Stimulated activated CD4-positive, alpha-beta T cell treated with anti-CD3 and anti-CD28 coated beads, Interleukin-1b, Interleukin-23, amount 100 ng/mL, for 24 hours (primary cell): ENCODE measurements at places on chromosomes 16 and 17.

- no peak for DNase-seq
These were observed 3.3 kb upstream of the NOTUM start for GRCh38 chr17:81964081-81964849.

DNA sequence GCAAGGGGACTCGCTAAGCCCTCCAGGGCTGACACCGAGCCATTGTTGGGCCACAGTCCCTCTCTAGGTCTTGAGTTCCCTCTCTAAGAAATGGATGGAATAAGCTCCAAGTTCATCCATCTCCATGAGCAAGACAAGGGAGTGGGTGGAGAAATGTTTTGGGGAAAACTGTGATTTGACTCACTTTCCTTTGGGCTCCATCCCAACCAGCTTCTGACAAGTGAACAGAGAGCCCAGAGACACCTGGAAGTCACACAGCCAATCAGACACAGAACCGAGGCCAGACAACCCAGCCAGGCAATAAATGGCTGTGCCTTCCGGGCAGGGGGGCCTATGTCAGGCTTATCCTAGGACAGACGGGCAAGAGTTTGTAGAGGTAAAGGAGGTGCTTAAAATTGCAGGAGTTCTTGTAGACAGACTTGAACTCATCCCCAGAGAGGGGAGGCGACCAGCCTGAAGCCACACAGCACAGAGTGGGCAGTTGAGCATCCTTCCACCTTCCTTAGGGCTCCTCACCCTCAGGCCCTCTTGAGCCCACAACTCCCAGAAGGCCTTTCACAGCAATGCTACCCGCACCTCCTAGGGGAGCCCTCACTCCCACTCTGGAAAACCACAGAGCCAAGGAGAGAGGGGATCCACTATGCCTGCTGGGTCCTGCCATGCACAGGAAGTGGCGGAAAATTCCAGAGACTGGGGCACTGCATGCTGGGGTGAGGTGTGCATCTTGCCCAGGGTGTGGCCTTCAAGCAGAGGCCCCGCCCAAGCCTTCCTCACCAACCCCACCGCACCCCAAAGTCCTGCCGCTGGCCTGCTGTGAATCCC is 9.5 kb upstream of the FAM83G start:
- no peak for DNase-seq

GRCh38 chr17:66441101-66441661 is 138.8 kb downstream of the PRKCA start:
- DNase-seq = no peak

GRCh38 chr17:78375401-78376151 is 2.9 kb upstream of the PGS1 start:
- no peak for DNase-seq

- DNase-seq = no peak
These were observed 454.8 kb upstream of the CDH11 start for GRCh38 chr16:65576631-65577030.

GRCh38 chr17:73324160-73324475 is 12.3 kb upstream of the CDC42EP4 start:
- no peak for DNase-seq

DNA sequence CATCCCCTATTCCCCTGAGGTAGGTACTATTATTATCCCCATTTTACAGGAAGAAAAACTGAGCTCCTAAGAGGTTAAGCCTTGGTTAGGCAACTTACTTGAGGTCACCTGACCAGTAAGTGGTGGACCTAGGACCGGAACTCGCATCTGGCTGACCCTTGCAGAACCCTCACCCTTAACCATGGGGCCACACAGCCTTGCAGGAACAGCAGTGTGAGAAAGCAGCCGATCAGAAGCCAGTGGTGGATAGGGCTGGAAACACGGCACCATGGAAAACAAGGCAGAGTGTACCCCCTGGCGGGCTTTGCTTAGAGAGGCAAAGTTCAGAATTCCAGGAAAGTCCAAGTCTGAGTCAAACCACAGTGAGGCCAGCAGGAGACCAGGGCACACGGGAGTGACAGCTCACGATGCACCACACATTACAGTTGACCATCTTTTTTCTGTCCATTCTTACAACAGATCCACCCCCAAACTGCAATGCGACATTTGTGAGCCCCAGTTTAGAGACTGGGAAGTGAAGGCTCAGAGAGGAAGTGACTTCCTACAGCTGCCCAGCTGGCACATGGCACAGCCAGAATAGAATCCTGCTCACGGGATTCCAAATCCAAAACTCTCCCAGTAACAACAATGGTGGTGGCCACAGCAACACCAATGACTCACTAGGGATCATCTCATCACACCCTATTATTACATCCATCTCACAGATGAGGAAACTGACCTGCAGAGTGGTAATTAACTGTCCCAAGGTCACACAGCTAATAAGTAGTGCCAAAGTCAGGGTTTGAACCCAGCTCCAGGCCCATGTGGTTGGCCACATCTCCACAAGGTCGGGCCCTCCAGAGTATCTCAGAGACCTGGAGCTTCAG is 20.3 kb downstream of the KIFC3 start:
- no peak for DNase-seq

GRCh38 chr16:22320572-22321339 is 23.5 kb downstream of the POLR3E start:
- DNase-seq = no peak

GRCh38 chr17:40068129-40068581 is 5.4 kb downstream of the THRA start:
- no peak for DNase-seq

- no peak for DNase-seq
These were observed 27.5 kb downstream of the GGA2 start for GRCh38 chr16:23482778-23483177.

- DNase-seq = no peak
These were observed 202.9 kb upstream of the IRX3 start for GRCh38 chr16:54489225-54490111.

DNA sequence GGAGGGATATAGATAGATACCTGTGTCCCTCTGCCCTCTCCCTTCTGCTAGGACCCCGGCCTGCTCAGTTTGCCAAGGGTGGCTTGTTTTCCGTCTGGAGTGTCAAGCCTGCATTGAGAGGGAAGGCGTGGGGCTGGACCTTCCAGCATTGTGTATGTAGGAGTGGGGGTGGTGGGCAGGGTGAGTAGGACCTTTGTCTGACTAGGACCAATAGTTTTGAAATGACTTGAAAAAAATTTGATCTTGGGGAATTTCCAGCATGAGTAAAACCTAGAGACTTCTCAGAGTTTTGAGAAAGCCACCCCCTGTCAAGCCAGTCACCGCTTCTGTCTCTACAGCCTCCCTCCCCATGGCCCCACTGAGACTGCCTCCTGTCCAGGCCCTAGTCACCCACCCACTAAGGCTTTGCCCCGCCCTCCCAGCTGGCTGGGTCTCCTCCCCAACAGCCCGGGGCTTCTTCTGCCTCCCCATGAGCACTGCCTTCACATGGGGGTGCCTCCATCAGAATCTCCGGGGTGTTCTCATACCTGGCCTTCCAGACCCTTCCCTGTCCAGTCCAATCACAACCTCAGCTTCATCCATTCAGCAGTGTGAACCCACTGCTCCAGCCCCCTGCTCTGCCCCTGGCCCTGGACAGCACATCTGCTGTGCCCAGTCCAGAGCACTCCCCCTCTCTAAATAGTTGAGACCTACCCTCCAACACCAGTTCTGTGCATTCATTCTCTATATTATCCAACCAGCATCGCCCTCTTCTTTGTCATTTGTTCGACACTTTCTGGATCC is 207.0 kb downstream of the MSI2 start:
- DNase-seq = peak; percentile 87

DNA sequence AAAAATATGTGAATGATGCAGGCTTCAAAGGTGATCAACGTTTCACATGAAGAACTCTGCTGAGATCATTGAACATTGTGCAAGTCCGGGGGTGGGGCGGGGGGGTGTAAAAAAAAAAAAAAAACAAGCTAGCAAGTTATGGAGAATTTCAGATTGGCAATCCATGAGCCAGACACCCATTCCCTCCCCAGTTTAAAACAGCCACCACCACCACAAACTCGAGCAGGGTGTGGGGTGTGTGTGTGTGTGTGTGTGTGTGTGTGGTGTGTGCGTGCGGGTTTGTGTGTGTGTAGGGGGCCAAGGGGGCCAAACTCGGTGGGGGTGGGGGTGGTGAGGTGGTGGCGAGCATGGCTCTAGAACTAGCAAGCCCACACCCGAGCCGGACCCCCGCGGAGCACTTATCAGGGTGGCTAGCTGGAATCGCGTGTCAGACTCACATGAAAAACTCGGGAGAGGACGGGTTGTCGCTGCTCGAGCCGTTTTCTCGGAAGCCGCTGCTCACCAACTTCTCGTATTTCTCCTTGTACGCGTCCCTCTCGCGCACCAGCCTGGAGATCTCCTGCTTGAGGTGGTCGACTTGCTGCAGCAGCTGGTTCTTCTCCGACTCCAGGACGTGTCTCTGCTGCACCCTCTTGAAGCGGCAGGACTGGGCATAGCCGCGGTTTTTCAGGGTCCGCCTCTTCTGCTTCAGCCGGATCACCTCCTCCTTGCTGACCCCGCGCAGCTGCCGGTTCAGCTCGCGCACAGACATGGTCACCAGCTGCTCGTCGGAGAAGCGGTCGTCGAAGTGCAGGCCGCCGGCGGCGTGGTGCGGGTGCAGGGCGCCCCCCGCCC is 2.0 kb downstream of the MAF start:
- peak; percentile 17 for DNase-seq

- no peak for DNase-seq
These were observed 31.5 kb upstream of the CDH5 start for GRCh38 chr16:66334853-66335574.

- peak; percentile 37 for DNase-seq
These were observed 4.5 kb downstream of the FBXL19 start for GRCh38 chr16:30927789-30928378.

DNA sequence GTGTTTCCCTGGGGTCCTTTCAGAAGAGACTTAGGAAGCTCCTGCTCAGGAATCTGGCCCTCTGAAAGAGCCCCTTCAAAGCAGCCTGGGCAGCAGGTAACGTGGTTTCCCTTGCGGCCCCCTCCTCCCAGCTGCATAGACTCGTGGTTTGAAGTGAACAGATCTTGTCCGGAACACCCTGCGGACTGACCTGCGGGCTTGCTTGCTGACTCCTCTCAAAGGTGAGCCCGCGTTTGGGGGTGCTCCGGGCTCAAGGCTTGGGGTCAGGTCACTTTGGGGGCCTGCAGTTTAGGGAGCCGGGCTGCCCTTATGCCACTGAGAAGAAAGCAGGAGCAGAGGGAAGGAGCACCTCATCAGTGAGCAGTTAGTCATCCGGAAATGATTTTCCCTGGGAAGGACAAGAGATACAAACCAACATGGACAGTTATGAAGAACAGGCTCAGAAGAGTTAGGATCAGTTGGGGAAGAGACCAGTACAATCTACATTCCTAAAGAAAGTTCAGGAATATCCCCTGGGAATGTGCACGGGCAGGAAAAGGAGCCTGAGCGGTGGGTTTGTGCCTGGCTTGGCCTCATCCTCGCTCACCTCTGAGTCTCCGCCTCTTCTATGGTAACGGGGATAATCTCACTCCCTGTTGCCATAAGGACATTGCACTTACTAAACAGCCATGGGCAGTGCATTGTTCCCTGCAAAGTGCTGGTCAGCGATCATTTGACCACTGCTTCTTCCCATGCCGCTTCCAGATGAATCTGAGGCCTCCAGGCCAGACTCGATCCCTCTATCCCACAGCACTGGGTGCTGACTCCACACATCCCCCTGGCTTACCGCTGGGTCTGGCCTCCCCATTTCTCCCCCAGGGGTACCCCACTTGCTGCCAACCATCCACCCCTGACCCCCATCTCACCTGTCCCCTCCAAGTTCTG is 10.0 kb downstream of the LDHD start:
- no peak for DNase-seq

GRCh38 chr17:19415806-19416775 is 5.1 kb downstream of the RNF112 start:
- no peak for DNase-seq

DNA sequence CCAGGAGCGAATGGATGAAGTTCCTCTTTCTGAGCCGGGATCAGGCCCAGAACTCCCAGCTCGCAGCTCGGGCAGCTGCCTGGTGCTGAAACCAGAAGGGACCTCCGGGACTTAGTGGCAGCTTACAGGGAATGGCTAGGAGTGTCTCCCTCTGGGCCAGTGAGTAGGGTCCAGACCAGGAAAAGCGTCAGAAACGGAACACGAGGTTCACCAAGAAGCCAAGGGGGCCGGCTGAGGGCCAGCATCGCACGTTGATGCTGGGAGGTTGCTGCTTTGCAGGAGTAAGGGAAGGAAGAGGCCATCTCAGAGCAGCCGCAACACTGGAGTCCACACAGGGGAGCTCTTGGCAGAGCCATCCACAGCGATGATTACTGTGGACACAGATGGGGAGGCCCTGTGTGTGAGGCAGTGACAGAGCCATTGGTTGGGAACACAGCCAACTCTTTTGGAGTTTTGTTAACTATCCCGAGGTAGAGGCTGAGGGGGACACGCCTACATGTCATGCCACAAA is 74.0 kb upstream of the CREBBP start:
- no peak for DNase-seq

DNA sequence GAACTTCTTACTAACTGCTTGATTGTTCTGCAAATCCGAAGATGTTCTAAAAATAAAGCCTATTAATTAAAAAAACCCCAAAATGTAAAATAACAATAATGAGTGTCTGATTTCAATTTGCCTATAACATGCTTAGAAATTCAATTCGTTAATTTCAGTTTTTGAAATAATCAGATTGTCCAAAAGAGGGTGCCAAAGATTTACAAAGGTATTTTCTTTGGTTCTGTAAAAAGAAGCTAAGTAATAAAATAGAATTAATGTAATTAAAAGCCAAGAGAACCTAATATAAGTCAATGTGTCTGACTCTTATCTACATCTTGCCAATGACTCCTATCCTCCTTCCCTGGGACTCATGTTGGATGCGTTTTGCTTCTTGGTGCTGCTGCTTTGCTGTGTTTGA is 75.0 kb upstream of the CPHXL start:
- DNase-seq = no peak

DNA sequence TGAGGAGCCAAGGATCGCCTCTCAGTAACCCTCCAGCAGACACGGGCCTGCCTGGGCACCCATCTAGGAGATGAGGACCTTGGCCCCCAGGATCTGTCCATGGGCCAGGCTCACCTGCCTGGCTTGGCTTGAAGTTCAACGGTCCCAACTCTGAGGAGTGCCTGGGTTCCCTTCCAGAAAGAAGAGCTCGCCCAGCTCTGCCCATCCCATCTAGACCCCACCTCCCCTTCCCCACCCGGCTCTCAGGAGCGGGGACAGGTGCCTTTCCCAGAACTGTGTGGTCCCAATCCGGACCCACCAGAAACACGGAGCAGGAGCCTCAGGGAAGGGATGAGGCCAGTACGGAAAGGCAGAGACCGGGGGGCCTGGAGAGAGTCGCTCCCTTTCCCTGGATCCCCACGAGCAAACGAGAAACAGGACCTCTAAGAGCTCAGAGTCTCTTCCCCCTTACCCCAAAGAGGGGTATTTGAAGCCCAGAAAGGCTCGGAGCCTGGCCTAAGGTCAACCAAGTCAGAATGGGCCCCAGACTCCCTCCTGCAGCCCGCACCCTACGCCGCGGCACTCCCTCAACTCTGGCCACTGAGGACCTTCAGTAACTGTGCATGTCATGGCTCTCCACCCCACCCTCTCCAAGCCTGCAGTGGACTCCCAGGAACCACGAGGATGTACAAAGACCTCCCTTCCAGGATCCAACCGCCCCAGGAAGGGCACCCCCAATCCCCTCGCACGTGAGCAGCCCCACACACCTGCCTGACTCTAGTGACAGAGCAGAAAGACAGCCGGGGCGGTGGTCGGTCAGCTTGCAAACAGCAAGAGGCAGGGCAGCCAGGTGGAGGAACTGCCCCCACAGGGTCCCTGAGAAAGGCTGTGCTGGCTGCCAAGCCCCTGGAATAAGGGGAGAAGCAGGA is 5.4 kb downstream of the CLUH start:
- no peak for DNase-seq
